ENCODE measurements at places on chromosomes 12 and 14. TPM values are rescaled to one million over a fixed set of nuclear protein-coding genes. Genes with fewer than 3 reads are reported as not detected.

LMNTD1 gene
- total RNA-seq = not detected

IGF1 gene
- 52.1 TPM for total RNA-seq

DNA sequence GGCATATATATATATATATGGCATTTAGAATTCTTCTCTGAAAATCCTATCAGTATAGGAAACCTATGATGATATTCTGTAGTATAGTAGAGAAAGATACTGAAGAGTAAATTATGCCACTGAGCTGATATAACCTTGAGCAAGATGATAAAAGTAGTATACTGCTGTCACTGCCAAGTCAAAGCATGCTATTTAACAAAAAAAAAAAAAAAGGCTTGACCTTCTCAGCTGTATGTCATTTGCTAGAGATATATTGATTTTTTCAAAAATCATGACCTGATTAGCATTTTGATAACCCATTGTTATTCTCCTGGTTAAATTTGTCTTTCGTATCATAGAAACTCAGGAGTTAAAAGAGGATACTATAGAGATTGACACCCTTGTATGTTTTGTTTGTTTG lies 299.4 kb downstream of the ADAMTS20 start:
- no peak for DNase-seq

DNA sequence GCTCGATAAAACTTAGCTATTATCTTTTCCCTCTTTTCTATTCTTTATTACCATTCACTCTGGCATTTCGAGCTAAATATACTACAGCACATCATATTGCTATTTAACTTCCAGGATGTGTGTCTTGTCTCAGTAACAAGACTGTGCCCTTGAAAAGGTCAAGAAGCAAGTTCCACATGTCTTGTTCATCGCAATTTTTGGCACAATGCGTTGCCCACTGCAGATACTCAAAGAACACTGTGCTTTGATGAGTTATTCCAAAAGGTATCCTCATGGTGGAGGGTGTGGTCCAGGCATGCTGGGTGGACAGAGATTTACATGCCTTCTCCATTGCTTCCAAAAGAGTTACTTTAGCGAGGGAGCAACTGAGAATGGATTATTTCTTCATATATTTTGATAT lies 6.6 kb downstream of the E2F7 start:
- DNase-seq = no peak

GRCh38 chr14:78701246-78701645 lies 531.1 kb downstream of the NRXN3 start:
- no peak for DNase-seq

DNA sequence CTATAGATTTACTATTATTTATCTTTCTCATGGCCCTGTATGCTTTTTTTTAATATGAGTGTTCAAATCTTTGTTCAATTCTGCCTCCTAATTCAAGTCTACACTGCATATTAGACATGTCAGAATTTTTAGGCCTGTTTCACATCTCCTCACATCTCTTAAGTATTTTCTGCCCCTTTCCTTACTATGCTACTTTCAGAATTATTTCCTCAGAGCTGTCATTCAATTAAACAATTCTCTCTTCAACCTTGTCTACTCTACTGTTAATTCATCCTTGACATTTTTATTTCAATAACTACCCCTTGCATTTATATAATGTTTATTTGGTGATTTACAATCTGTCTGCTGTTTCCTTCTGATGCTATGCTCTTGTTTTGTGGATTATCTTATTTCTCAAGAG lies 91.1 kb downstream of the CAPZA3 start:
- no peak for DNase-seq

- DNase-seq = no peak
Measured at GRCh38 chr12:89870413-89871184, 162.0 kb upstream of the ATP2B1 start.

DNA sequence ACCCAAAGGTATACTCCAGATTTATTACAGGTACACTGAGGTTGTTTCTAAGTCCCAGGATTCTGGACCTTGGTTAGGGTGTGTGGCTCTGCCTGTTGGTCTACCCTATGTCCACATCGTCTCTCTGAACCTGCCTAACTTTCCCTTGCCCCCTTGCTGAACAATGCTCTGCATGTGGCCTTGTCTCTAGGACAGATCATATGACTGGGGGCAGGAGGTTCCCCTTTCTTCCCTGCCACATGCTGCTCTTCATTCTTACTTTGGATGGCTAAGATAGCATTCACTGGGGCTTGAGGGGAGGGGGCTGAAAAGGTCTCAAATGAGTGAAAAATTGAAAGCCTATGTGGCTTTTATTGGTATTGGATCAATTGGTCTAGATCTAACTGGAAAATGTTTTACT lies 49.2 kb downstream of the MBIP start:
- no peak for DNase-seq

GRCh38 chr12:8828257-8829124 lies 6.1 kb downstream of the A2ML1 start:
- DNase-seq = no peak

DNA sequence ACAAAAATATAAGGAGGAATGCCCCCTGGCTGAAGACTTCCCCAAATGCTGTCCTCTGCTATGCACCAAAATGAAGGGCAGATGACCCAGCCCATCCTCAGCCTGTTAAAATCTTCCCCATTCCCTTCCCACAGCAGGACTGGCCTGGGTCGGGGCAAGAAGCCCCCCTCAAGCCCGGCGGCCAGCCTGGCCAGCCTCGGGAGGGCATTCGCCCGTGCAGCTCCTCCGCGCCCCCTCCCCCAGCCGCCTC lies 413 bp downstream of the RARG start:
- DNase-seq = no peak

Measured in sciatic nerve (tissue), 2 donors.